GM04504 (cell line): ENCODE measurements at places on chromosomes 5 and 9.

GRCh38 chr5:62547945-62548630 lies 30.5 kb upstream of the LRRC70 start:
- DNase-seq: no peak

DNA sequence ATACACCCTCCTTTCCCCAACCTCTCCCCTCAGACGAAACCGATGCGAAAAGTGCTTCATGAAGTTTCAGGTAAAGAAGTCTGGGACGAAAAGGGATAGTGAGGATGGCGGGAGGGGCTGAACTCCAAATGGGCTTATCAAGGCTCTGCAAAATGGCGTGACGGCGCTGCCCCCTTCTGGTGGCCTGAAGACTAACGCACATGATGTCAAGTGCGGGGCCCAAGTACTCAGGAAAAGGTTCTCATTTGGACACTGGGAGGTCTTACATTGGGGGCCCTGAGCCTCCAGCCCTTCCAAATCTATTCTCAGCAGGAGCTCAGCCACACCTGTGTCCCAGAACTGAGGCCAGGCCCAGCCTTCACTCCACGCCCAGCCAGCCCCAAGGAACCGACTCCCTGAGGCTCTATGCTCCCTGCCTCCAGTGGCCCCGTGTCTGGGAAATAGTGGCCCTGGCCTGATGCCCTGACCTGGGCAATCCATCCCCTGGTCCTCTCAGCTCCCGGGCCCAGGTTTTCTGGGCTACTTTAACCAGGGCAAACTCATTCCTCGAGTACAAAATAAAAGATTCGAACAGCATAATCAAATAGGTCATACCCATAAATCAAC lies 119.9 kb downstream of the KCNIP1 start:
- peak; percentile 24 for DNase-seq

DNA sequence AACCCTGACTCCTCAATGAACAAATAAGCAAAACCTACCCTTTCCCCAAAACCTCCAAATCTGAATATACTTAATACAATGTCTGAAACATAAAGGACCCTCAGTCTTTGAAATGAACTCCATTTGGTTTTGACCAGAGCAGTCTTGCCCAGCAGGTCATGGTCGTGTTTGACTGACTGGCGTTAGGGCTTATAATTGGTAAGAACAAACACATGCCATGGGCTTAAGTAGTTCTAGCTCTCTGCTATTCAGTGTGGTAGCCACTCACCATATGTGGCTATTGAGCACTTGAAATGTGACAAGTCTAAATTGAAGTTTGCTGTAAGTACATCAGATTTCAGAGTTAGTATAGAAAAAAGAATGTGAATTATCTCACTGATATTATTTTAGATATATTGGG lies 42.1 kb downstream of the LRRTM2 start:
- no peak for DNase-seq

DNA sequence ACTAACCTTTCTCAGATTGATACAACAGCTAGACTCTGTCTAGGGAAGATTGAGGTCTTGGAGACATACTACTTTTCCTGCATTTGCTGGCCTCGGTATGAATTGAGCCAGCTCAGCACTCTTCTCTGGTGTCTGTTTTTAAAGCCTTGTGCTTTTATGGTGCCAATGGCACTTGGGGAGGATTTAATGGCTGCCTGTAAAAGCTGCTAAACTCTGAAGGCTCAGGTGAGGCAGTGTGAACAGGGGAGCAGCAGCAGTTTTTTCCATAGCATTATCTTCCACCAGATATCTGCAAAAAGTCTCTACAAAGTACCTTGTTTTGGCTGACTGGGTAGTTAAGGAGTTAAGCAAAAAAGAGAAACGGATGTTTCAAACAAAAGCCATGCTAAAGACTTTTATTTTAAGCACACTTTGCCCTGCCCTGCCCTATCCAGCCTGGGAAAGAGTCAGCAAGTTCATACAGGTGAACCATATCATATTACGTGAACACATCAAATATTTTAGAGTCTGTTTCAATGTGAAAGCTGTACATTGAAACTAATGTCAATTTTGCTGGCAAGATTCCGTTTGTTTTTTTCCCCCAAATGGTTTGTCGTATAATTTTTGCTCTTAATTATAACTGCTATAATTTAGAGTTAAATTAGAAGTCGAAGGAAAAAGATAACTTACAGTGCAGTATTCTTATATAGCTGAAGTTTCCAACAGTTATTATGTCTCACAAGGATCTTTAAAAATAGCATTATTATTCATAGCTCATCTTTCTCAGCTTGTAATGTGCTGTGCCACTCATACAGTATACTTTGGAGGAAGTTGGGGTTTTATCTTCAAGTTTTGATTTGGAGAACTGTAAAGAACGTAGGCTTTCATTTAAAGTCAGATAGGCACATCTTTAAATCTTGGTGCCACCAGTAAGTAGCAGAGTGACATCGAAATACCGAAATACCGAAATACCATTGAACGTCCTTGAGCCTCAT lies 424.1 kb upstream of the CD180 start:
- no peak for DNase-seq

DNA sequence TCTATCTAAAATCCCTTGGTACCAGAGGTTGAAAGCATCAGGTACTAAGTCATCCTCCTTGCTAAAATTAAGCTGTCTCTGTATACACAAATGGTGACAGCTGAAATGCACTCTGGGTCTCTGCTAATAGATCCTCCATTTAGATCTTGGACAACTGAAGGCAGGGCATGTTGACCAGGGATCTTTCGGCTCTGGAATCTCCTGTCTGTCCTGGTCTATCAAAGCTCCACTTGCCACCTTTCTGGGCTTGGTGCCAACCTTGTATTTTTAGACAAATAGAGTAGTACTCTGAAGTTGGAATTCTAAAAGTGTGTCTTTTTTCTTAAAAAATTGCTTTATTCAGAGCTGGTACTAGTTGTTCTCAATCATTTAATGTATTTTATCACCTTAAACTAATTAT lies 135.2 kb upstream of the HMHB1 start:
- no peak for DNase-seq

- peak; percentile 61 for DNase-seq
Observed at GRCh38 chr9:33081128-33081851, 4.8 kb upstream of the SMU1 start.

GRCh38 chr9:104748359-104749031 lies 1.0 kb downstream of the NIPSNAP3A start:
- DNase-seq: no peak
